ENCODE measurements at places on chromosomes 13 and 19. TPM values are rescaled to one million over a fixed set of nuclear protein-coding genes. Genes with fewer than 3 reads are reported as not detected.
A peak's percentile ranks its signal among the peaks of the same experiment; 100 is the strongest.

GRCh38 chr19:45443462-45444317 is 20.0 kb upstream of the ERCC1 start:
- H3K4me3 ChIP-seq, result peak overlapping the region; percentile 64
- H3K27me3 ChIP-seq, result no peaks in the 10 kb centered on the region
- H3K27ac ChIP-seq, result peak overlapping the region; percentile 93
- peaks cover 46% of the 10 kb centered on the region for H3K4me1 ChIP-seq

DNA sequence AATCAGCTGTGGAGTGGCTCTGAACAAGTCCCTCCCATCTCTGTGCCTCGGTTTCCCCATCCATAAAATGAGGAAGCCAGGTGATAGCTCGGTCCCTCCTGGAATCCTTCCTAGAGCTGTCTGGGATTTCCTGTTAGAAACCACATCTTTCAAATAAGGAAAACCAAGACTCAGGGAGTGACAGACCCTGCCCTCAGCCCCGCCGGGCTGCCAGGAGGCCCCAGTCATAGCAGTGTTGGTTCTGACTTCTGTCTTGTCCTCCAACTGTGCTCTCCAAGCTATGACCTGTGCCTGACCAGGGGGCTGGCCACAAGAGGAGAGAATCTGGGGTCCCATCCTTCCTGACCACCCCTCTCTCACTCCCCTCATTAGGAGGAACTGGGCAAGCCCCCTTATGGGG is 1.1 kb upstream of the SHD start:
- no peak overlapping the region for H3K4me3 ChIP-seq
- peaks cover 59% of the 10 kb centered on the region for H3K27me3 ChIP-seq
- no peaks in the 10 kb centered on the region for H3K36me3 ChIP-seq
- H3K4me1 ChIP-seq, result peaks cover 20% of the 10 kb centered on the region

DNA sequence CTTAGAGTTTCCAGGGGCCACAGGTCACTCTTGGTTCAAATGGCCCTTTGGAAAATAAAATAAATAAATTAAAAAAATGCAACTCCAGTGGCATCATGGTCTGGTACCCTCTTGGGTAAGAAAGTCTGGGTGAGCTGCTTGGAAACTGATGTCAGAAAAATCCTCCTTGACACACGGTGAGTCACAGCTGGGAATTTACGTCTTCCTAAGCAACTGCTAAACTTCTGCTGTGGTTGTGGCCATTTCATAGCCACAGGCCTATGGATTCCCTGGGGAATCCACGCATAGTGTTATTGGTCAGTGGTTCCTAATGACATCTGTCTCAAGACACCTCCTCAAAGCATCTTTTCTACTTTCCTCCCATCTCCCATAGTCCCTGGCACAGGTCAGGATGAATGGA is 220.8 kb downstream of the COG6 start:
- H3K4me3 ChIP-seq, result no peak overlapping the region
- H3K27ac ChIP-seq, result no peak overlapping the region
- H3K36me3 ChIP-seq, result no peaks in the 10 kb centered on the region
- no peak for DNase-seq
- H3K27me3 ChIP-seq, result no peaks in the 10 kb centered on the region
- H3K4me1 ChIP-seq, result peaks cover 62% of the 10 kb centered on the region

- H3K4me1 ChIP-seq, result no peaks in the 10 kb centered on the region
- H3K36me3 ChIP-seq, result peaks cover 4% of the 10 kb centered on the region
- DNase-seq, result no peak
- H3K4me3 ChIP-seq, result no peak overlapping the region
- H3K27ac ChIP-seq, result no peak overlapping the region
These were observed 12.0 kb downstream of the HMGB1 start for GRCh38 chr13:30453727-30454126.

- H3K4me3 ChIP-seq, result no peak overlapping the region
- H3K4me1 ChIP-seq, result no peaks in the 10 kb centered on the region
- H3K36me3 ChIP-seq, result no peaks in the 10 kb centered on the region
- no peaks in the 10 kb centered on the region for H3K27me3 ChIP-seq
- no peak overlapping the region for H3K27ac ChIP-seq
These were observed 18.2 kb upstream of the PLAUR start for GRCh38 chr19:43688059-43688701.

- no peaks in the 10 kb centered on the region for H3K4me1 ChIP-seq
- H3K4me3 ChIP-seq, result no peak overlapping the region
These were observed 136.4 kb downstream of the ABCC4 start for GRCh38 chr13:95164830-95165229.

GRCh38 chr19:1307320-1307719 is 21.6 kb downstream of the EFNA2 start:
- no peak for DNase-seq
- H3K4me3 ChIP-seq, result no peak overlapping the region
- H3K27me3 ChIP-seq, result peaks cover 34% of the 10 kb centered on the region
- H3K36me3 ChIP-seq, result no peaks in the 10 kb centered on the region

DNA sequence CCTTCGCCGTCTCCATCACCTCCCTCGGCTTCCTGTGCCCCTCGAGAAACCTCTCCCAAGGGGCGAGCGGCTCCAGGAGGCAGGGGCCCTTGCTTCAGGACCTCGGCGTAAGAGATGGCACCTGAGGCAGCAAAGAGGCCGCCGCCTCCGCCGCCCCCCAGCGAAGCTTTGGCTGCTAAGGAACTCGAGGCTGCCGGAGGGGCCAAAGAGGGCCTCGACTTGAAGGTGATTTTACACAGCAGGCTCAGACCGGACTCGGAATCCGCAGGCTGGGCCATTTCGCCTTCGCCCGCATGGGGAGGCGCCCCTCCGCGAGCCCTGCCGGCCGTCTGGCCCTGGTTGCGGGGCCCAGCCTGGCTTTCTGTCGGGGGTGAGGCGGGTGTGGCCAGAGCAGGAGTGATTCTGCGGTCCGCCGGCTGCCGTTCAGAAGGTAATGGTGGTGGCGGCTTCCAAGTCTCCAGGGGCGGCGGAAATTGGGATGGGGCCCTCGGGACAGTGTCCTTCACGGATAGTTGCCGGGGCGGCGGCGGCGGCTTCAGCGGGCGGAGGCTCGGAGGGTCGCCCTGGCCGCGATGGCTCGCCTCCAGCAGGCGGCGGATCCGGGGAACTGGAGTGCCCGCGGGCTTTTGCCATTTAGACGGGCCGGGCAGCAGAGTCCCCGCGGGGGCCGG is 1.4 kb downstream of the GGN start:
- peaks cover 44% of the 10 kb centered on the region for H3K4me1 ChIP-seq
- peaks cover 45% of the 10 kb centered on the region for H3K27me3 ChIP-seq
- DNase-seq, result no peak
- peaks cover 50% of the 10 kb centered on the region for H3K36me3 ChIP-seq
- H3K27ac ChIP-seq, result no peak overlapping the region

DNA sequence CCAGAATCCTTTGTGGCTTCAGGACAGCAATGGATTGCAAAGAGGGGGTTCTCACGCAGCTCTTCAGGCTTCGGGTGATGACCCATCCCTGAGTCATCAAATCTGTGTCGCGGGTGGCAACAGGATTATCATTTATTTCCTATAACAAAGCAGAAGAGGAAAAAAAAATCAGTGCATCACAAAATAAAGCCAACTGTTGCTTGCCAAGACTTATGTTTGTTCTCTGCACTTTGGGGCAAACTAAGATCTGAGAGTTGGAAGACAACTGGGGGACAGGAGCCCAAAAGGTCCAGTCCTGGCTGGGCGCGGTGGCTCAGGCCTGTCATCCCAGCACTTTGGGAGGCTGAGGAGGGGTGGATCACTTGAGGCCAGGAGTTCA is 6.4 kb downstream of the GNA15 start:
- no peaks in the 10 kb centered on the region for H3K27me3 ChIP-seq
- peak overlapping the region; percentile 73 for H3K27ac ChIP-seq
- H3K4me3 ChIP-seq, result no peak overlapping the region
- peaks cover 19% of the 10 kb centered on the region for H3K4me1 ChIP-seq
- DNase-seq, result no peak

- peaks cover 31% of the 10 kb centered on the region for H3K27me3 ChIP-seq
- no peak for DNase-seq
- H3K27ac ChIP-seq, result no peak overlapping the region
- H3K4me3 ChIP-seq, result no peak overlapping the region
- no peaks in the 10 kb centered on the region for H3K4me1 ChIP-seq
- no peaks in the 10 kb centered on the region for H3K36me3 ChIP-seq
These were observed 79.9 kb upstream of the GSX1 start for GRCh38 chr13:27712421-27712820.

GRCh38 chr13:52707375-52707774 is 32.2 kb downstream of the CNMD start:
- H3K4me1 ChIP-seq, result peaks cover 6% of the 10 kb centered on the region
- H3K36me3 ChIP-seq, result no peaks in the 10 kb centered on the region
- no peaks in the 10 kb centered on the region for H3K27me3 ChIP-seq
- no peak for DNase-seq
- no peak overlapping the region for H3K4me3 ChIP-seq

DNA sequence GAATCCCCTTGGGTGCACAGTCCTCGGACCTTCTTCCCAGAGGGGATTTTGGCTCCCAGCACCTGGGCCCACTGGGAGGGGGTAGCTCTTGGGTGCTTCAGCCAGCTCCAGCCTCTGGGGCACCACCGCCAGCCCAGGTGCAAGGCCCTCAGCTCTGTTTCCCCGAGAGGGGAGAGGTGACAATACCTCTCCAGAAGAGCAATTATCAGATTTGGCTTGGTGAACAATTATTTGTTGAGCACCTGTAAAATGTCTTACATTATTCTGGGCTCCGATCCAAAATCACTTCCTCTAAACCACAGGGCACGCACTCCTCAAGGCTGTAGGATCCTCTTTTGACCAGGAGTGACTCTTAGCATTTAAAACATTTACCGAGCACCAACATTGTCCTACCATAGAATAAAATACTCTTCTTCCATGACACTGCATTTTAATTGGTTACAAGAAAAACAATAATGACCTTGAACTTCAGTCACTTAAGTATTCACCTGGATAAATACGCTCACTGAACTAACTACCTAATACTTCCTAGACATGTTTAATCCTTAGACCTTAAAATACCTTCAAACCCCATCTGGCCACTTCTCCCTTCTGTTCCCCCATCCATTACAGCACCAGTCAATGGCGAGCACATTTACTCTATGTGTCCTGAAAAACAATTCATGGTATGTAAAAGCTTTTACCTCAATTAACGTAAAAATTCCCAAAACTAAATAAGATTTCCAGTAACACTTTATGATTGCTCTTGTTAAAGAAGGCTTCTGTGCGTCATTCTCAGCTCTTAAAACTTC is 54.8 kb downstream of the ABCC4 start:
- H3K4me1 ChIP-seq, result peaks cover 8% of the 10 kb centered on the region
- H3K27me3 ChIP-seq, result no peaks in the 10 kb centered on the region
- no peak overlapping the region for H3K4me3 ChIP-seq
- no peaks in the 10 kb centered on the region for H3K36me3 ChIP-seq
- H3K27ac ChIP-seq, result no peak overlapping the region

- H3K27ac ChIP-seq, result no peak overlapping the region
- no peaks in the 10 kb centered on the region for H3K27me3 ChIP-seq
- DNase-seq, result no peak
- no peaks in the 10 kb centered on the region for H3K36me3 ChIP-seq
- no peaks in the 10 kb centered on the region for H3K4me1 ChIP-seq
These were observed 63.6 kb downstream of the RGCC start for GRCh38 chr13:41520660-41521630.

DNA sequence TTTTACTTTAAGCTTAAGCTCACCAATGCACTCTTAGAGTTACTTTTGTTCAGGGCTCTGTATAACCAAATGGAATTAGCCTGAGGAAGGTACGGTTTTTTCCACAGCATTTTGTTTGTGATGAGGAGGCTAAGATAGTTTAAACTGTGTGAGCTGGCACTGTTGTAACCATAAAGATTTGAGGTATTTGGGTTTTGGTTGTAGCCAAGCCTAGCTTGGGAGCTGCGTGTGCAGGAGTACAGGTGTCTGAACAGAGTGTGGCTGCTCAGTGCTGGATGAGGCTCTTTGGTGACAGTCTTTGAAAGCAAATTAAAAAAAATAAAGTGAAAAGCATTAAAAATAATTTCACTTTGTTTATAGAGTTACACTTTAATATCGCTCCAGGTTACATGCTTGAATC is 56.0 kb downstream of the ARHGEF7 start:
- H3K4me1 ChIP-seq, result peaks cover 56% of the 10 kb centered on the region
- H3K27me3 ChIP-seq, result no peaks in the 10 kb centered on the region
- no peak for DNase-seq
- no peak overlapping the region for H3K27ac ChIP-seq
- H3K4me3 ChIP-seq, result no peak overlapping the region

DNA sequence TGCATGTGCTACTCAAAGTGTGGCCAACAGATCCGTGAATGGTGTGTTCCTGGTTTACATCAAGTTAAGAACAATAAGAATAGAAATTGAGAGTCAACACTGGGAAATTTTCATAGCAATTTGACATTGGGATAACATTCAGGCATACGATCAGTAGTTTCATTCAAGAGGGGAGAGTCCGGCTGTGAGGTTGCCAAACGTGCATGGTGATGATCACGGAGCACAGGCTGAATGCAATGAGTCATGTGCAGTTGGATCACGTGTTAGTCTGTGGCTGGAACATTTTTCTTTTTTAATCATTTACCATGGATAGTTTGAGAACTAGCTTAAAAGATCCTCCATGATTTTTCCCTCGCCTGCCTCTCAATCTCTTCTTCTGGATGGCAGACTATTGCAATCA is 2.5 kb upstream of the DCT start:
- peak; percentile 22 for DNase-seq
- H3K27ac ChIP-seq, result peak overlapping the region; percentile 20
- no peaks in the 10 kb centered on the region for H3K4me1 ChIP-seq
- no peaks in the 10 kb centered on the region for H3K36me3 ChIP-seq
- H3K27me3 ChIP-seq, result no peaks in the 10 kb centered on the region
- no peak overlapping the region for H3K4me3 ChIP-seq

DNA sequence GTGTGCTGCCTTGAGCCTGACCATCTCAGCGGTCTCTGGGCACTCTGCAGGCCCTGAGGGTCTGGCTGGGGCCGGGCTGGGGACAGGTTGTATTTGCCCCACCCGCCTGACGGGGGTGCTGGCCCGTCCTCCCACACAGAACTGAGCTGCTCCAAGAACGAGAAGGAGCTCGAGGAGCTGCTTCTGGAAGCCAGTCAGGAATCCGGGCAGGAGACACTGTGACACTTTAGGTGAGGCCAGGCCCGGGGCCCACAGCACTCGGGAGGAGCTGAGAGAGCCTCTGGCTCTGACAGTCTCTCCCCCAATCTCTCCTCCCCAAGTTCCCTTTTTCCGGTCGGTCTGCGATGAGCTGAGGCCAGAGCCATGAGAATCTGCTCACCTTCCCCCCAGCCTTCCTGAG is 14.5 kb downstream of the NKPD1 start:
- peaks cover 9% of the 10 kb centered on the region for H3K27me3 ChIP-seq
- H3K36me3 ChIP-seq, result peaks cover 55% of the 10 kb centered on the region
- H3K4me1 ChIP-seq, result no peaks in the 10 kb centered on the region
- H3K27ac ChIP-seq, result no peak overlapping the region

GRCh38 chr19:38044267-38045111 is 137.5 kb downstream of the SIPA1L3 start:
- H3K27ac ChIP-seq, result no peak overlapping the region
- no peaks in the 10 kb centered on the region for H3K36me3 ChIP-seq
- H3K27me3 ChIP-seq, result no peaks in the 10 kb centered on the region
- H3K4me3 ChIP-seq, result no peak overlapping the region

Gene FREM2
- total RNA-seq, result not detected

Gene PEAK3
- 0.77 TPM for total RNA-seq

Gene CBLC
- total RNA-seq, result not detected

Gene PRR20A
- not detected for total RNA-seq

Gene SIGLEC7
- total RNA-seq, result 0.47 TPM

Gene LMTK3
- total RNA-seq, result 1.1 TPM

Gene CEACAM4
- 0.25 TPM for total RNA-seq
